Stimulated activated CD8-positive, alpha-beta memory T cell treated with anti-CD3 and anti-CD28 coated beads, Interleukin-4, amount 100 ng/mL, for 1 hour (primary cell): ENCODE measurements at places on chromosomes 4 and X.

DNA sequence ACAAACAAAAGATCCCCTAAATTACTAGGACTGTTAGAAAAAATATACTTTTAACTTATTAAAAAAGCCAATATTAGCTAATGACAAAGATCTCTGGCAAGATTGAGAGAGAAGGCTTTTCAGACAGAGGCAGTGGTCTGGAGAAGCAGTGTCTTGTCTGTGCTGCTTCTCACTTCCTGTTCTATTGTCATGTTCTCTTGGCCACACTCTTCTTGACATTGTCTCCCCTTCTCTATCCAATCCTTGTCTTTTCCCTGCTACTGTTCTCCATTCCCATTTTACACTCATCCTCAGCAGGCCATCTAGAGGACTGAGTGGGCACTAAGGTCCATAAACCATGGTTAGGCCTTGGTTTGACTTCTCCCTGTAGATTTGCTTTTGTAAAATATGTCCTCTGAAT is 14.0 kb upstream of the TAPT1 start:
- DNase-seq = no peak

GRCh38 chr4:1237981-1238675 is 10.8 kb downstream of the CTBP1 start:
- no peak for DNase-seq

DNA sequence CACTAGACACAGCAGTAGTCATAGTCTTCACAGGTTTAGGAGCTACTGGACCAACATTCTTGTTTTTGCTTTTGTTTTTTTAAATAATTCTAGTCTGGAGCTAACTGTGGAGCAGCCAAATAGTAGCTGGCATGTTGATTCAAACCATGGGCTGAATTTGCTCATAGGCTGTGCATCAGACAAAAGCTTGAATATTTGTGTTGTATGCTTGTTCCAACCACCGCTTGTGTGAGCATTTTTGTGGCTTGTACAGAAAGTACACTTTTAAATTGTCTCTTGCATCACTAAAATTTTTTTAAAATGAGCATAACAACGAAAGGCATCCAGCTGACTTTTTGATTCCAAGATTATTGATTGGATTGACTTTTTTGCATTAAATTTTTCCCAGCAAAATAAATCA is 39.6 kb downstream of the CCNI start:
- no peak for DNase-seq

GRCh38 chrX:132488819-132489577 is at the start of gene MBNL3:
Gene MBNL3, minus strand, starts transcription at chrX:132489038. Its CDS starts 49,427 bp downstream, at chrX:132439611.
- peak; percentile 36 for DNase-seq

- peak; percentile 40 for DNase-seq
These were observed 893 bp upstream of the SEPTIN11 start for GRCh38 chr4:76948443-76949275.
